ACHN (cell line): ENCODE measurements at places on chromosomes 7 and 10.

GRCh38 chr10:30502266-30503060, 68.5 kb downstream of the MAP3K8 start:
- no peak for DNase-seq

- DNase-seq: no peak
Measured at GRCh38 chr10:71744897-71745663, 25.5 kb upstream of the C10orf105 start.

DNA sequence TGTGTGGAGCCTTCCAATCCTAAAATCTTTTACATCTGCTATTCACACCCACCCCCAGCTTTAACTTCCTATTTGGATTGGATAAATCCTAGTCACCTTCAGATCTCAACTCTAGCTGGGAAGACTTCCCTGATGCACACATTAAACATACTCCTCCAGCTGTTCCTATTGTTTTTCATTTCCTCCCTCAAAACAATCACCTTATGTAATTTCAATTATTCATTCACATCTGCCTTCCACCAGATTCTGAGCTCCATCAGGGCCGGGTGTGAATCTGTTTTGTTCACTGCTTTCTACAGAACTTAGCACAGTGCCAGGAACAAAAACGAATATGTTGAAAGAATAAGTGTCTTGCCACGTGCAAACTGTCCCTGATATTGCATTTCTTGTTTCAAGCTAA, 497.4 kb downstream of the PLXDC2 start:
- DNase-seq: no peak

DNA sequence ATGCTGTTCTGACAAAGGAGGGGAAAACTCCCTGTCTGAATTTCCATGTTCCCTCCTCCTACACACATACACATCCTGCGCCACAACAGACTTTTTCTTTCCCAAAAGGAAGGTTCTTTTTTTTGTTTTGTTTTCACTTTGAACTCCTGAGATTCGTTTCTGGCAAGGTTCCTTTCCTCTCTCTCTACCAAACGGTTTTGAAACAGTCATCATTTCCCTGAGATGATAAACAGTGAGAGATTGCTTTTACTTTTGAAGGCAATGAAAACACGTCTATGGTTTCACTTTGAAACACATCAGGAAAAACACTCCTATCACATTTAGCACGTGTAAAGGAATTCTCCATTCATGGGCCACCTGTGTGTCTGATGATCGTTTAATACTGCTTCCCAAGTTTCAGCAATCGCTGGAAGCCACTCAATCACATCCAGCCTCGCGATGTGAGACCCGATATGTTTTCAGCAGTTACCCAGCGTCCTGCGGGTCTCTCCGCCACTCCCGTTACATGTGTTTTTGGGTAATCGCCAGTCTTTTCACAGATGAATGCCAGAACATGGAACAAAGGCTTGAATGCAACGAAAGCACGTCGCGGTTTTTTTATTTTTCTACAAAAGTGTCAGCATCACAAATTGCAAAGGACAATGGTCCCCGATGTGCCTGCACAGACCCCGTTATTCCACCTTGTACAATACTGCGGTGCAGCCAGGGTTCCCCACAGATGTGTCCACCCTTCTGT, 62.8 kb upstream of the CUX1 start:
- DNase-seq: peak; percentile 54

GRCh38 chr7:44045226-44046014, 918 bp downstream of the DBNL start:
- DNase-seq: no peak

GRCh38 chr10:63720072-63720537, 198.9 kb downstream of the REEP3 start:
- peak; percentile 54 for DNase-seq

DNA sequence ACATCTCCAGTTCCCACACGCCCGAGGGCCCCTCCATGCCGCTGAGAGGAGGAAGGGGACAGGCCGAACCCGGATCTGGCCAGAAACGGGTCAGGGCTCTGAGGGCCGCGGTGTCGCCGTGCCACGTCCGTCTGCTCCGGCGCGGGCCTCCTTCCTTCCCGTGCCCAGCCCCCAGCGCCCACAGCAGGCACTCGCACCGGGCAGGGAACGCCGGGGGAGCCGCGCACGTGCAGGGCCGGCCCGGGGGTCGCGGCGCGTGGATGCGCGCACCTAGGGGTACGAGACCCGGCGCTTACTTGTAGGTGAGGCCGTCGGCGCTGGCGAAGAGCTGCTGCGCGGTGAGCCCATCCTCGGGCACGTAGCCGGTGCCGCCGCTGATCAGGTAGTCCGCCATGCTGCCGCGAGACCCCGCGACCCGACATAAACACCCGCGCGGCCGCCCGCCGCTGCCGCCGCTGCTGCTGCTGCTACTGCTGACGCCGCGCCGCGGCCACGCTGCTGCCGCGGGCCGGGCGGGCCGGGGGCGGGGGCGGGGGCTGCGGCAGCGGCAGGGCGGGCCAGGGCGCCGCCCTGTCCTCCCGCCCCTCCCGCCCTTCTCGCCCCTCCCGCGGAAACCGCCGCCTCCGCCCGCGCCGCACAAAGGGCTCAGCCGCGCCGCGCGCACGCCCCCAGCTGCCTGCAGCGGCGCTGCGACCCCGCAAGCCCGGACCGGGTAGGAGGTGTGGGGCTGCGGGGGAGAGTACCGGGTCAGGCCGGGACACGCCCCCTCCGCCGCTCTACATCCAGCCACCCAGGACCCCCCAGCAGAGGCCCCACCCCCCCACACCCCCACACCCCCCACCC, 4.1 kb downstream of the IMPDH1 start:
- DNase-seq: peak; percentile 54

DNA sequence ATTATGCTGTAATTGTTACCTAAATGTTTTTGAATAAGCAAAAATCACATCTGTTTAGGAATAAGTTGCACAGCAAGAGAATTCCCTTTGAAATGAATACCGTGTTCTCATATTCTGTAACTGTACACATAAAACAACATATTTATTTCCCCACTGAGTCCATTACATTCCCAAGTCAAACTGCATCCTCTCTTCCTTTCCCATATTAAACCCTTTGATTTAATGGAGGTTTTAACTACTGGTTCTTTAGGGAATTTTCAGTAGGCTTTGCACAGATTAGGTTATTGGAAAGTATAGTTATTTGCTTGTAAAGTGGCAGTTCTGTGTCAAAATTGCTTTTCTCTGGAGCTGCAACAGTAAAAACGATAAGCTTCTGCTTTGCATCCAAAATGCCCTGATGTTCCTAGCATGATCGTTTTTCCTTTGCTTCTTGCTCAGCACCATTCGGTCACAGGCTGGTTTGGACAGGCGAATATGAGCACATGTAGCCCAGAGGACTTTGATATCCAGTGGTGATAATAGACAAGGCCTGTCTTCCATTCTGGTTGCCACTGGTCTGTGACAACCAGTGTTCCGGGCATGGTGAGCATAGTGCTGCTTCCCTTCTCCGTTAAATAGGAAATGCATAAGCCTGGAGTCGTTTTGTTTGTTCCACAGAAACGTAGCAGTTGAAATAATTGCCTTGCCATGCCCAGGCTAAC, 696.1 kb downstream of the AUTS2 start:
- DNase-seq: no peak

DNA sequence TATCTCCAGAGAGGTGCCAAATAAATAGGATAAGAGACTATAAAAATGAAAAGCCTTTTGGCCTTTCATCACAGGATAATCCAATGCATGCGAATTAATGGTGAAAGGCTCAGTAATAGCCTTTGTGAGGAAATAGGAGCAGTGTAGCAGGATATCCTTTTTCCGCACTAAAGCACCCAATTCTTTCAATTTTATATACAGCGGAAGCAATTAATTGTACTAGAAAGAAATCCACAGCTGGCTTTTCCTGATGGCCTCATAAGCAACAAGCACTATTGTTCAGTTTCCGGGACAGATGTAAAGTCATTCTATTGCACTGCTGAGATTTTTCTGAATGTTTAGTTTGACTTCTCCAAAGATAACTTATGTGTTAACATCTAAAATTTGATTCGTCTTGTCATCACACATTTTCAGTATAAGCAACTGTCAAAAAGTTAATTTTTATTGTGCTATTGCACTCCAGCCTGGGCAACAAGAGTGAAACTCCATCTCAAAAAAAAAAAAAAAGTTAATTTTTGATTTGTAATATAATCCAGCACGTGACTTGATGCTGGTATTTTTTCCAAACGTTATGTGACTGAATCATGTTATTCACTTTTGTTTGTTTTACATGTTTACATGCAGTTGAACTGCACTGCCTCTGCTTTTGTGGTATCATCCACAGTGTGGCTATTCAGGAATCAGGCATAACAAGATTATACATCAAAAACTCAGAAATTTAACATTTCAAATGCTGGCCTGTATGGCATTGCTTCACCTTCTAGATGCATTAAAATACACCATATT, 8.4 kb upstream of the BMPR1A start:
- DNase-seq: no peak
